ENCODE measurements at places on chromosomes 2 and 18.
A peak's percentile ranks its signal among the peaks of the same experiment; 100 is the strongest.

DNA sequence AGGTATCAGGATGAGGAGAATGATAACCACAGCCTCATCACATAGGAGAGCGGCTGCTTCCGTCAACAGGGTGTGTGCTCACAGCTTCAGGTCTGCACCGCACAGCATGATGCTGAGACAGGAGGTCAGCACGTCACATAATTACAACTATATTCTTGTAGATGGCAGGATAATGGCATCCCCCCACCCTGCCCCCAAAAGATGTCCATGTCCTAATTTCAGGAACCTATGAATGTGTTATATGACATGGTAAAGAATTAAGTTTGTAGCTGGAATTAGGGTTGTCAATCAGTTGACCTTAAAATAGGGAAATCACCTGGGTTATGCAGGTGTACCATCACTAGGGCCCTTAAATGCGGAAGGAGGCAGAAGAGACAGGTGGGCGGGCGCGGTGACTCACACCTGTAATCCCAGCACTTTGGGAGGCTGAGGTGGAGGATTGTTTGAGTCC is 73.9 kb downstream of the ARL4C start:
- peak; percentile 71 for DNase-seq

- DNase-seq, result no peak
Observed at GRCh38 chr2:30488012-30488659, 41.1 kb downstream of the LCLAT1 start.

DNA sequence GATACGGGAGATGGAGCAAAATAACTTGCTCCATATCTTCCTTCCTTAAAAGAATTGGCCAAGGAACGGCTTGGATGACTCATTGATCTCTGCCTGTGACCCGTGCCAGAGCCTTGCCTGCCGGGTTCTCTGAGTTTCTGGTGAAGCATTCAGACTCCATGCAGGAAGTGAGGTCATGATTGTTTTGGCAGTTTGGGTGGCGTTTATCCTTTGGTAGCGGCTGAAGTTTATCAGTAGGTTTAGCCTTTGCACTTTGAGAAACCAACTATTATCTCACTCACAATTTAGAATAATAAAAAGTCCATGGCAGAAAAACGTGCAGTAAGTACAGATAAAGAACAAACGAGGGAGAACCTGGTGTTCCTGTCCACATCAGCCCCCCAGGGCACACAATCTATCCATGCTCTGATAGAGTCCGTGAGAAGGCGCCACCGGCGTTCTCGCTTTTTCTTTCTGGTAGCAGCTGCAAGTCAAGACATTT is 15.0 kb upstream of the CTAGE1 start:
- no peak for DNase-seq

DNA sequence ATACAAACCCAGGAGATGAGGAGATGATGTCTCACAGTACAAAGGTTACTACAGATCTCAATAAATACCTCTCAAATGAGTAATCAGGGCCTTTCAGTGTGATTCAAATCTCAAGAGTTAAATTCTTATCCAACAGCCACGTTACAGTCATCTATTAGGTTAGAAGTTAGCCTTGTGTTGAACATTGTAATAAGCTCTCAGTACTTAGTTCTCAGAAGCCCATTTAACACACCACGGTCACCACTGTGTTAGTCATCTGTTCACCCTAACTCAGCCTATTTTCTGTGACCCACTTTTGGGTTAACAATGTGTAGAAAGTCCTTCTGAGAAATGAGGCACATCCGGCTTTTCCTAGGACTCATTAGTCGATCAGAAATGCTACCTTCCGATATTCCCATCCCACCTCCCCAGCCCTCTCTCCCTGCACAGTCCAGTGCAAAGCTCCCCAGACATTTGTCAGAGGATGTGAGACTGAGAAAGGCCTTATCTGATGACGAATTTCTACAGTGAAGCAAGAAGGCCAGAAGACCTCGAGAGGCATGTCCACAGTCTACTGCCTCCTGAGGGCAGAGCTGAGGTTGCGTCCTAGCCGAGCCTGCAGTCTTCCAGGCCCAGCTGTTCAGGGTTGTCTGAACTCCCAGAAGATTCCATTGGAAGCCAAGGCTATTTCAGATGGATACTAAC is 92.6 kb downstream of the ACTR2 start:
- DNase-seq, result peak; percentile 51

DNA sequence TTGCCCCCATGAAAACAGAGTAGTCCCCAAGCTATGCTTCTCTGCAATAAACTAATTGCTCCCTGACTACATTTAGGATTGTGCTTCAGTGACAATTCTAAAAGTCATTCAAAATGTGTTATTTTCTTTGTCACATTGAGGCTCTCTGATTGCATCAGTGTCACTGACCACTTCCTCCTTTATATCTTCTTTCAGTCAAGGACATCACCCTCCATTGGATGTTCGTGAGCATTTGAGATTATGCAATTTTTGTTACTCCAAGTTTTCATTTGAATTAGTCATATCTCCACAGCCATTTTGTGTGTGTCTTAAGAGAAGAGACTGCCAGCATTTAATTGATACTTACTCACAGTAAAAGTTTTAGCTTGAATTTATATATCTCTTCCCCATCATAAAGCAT is 780.8 kb upstream of the GCFC2 start:
- DNase-seq, result no peak

GRCh38 chr18:26531605-26532298 is 16.6 kb downstream of the KCTD1 start:
- no peak for DNase-seq

DNA sequence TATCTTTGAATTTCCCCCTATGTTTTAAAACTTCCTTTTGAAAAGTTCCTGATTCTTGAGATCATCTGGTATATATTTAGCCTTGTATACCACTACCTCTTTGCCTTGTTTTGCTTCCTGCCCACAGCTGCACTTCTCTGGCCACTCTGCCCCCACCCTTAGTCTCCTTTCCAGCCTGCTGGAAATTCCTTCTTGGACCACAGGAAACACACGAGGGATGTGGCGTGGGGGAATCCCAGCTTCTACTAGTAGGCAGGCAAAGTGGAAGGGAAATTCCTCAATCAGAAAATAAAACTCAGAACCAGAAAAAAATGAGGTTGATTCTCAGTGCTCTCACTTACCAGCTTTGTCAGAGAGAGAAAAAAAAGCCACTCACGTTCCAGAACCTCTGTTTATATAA is 13.4 kb downstream of the IL18RAP start:
- no peak for DNase-seq
